NCI-H2081 (cell line): ENCODE measurements at places on chromosomes 3 and 15.

DNA sequence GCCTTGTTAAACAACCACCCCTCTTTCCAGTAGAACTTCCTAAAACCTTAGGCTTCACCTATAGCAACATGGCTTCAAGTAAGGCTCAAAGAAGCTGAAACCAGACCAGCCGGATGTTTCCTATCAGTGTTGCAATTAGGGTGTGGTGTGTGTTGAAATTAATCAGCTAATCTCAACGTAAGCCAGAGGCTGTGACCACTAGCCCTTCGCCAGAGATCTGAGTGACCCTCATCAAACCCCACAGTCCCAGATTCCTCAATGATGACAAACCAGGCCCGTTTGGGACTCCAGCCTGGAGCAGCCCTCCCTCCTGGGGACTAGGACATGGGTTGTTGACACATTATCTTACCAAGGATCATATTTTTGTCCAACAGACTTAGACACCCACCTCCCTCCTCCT lies 27.3 kb downstream of the CYP11A1 start:
- no peak for DNase-seq

DNA sequence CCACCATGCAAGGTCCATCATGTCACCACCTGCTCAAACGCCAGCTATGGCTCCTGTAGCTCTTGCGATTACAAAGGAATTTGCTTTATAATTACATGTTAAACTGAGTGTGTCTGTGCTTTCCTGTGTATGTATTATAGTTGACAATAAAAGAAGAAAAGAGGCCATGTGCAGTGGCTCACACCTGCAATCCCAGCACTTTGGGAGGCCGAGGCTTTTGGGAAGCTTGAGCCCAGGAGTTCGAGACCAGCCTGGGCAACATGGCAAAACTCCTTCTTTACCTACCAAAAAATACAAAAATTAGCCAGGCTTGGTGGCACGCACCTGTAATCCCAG lies 27.0 kb downstream of the ATRIP start:
- DNase-seq, result no peak

DNA sequence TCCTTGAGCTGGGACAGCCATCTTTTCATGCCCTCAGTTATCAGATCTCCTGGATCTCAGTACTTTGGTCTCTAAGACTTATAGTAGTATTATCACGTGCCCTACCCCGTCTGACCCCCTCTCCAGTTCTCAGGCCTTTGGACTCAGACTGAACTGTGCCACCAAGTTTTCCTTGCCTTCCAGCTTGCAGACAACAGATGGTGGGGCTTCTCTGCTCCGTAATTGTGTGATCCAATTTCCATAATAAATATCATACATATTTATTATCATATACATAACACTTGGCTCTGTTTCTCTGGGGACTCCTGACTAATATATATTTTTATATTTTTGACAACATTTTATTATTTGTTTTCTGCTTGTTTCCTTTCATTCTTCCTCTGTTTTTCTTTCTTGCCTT lies 458.8 kb upstream of the SEMA6D start:
- no peak for DNase-seq

DNA sequence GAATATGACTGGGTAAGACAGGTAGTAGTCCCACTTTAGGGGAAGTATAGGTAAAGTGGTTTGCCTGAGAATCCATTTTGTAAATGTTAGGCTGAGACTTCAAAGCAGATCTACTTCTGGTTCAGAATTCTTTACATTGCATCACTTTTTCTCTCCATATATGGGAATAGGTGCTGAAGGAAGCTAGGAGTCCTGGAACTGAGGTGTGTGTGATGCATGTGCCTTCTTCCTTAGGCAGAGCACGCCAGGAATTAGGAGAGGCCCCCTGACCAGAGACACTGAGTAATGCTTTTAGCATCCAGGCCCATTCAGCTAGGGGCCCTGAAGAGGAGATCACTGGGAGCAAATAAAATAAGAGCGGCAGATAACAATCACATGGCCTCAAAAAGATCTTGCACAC lies 69.2 kb upstream of the DCP1A start:
- no peak for DNase-seq

GRCh38 chr15:62141643-62142588 lies 23.2 kb downstream of the C2CD4B start:
- DNase-seq, result no peak

DNA sequence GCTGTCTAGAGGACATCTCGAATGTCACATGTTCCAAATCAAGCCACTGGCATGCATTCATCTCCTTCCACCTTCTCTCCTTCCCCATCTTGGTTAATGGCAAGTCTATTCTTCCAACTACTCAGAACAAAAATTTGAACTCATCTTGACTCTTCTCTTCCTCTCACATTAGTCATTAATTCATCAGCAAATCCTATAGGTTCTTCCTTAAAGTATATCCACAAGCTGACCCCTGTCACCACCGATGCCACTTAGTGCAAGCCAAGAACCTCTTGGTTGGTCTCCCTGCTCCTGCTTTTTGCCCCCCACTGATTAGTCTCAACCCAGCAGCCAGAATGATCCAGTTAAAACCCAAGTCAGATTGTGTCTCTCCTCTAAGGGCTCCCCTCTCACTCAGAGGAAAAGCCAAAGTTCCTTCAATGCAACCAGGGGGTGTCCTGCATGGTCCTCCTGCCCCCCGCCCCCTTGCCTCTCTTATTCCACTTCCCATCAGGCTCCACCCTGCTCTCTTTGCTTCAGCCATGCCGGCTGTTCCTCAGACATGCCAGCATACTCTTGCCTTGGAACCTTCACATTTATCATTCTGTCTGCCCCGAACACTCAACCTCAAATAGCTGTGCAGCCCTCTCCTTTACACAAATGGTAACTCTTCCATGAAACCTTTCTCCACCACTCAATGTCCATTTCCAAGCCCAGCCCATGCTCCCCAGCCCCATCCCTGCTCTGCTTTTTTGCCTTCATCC lies 1.0 kb upstream of the GALNT15 start:
- no peak for DNase-seq

DNA sequence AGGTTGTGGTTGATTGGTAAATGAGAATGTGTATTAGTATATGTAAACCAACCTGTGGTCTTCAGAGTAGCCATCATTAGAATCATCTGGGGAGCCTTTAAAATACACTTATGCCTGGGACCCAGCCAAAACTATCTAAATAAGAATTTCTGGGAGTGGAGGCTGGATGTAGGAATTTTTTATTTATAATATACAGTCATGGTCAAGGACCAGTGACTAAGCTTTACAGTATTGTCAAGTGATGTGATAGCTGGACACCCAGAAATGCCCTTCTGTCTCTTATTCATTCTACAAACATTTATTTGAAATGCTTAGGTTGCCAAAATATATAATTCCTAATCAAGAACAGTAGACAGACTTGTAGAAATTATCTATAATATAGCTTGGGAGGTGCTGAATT lies 132.2 kb downstream of the MBNL1 start:
- DNase-seq, result no peak

GRCh38 chr3:152328841-152329240 lies 60.1 kb downstream of the MBNL1 start:
- DNase-seq, result no peak

DNA sequence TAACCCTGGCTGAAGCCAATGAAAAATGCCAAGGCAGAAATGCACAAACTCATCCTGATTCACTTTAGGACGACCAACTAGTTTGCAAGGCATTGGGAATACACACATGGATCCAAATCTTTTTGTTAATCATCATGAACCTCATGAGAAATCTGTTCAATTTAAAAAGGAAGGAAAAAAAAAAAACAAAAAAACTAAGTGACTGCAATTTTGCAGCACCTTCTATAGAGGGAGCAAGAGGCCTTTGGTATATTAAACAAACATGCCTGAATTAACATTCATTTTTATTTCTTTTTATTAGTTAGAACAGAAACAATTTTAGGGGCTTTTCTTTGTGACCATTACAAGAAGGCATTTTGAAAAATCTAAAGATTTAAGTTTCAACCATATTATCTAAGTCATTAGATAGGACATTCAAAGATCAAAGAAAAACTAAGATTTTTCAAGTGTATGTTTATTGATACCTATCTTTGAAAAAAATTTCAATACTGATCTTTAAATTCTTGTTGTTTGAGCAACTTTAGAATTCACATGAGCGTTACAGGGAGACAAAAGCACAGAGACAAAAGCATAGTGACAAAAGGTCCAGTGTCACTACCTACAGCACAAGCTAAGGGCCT lies 182.4 kb downstream of the CBLB start:
- peak; percentile 26 for DNase-seq

- DNase-seq, result no peak
Observed at GRCh38 chr3:95826419-95826818, 988.0 kb upstream of the EPHA6 start.

DNA sequence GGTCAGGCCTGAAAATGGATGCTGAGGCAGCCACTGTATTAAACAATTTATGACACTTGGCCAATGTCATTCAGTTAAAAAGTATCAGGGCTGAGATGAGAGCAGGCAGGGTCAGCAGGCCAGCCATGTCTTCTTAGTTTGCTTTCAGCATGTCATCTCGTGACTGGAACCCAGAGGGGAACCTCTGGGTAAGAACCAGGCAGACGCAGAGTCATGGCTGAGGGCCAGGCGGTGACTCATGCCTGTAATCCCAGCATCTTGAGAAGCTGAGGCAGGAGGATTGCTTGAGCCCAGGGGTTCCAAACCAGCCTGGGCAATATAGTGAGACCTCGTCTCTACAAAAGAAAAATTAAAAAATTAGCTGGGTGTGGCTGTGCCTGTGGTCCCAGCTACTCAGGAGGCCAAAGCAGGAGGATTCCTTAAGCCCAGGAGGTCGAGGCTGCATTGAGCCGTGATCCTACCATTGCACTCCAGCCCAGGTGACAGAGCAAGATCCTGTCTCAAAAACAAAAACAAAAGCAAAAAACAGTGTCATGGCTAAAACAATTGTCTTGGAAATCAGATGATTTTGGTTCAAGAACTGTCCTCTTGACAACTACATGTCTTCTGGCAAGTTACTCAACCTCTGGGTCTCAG lies 11.7 kb downstream of the BCL2L10 start:
- DNase-seq, result no peak

GRCh38 chr15:39556461-39556860 lies 24.4 kb upstream of the THBS1 start:
- peak; percentile 12 for DNase-seq

- DNase-seq, result no peak
Observed at GRCh38 chr3:167772992-167773391, 37.5 kb downstream of the SERPINI1 start.

GRCh38 chr15:60395276-60396011 lies 2.3 kb downstream of the ANXA2 start:
- peak; percentile 9 for DNase-seq

DNA sequence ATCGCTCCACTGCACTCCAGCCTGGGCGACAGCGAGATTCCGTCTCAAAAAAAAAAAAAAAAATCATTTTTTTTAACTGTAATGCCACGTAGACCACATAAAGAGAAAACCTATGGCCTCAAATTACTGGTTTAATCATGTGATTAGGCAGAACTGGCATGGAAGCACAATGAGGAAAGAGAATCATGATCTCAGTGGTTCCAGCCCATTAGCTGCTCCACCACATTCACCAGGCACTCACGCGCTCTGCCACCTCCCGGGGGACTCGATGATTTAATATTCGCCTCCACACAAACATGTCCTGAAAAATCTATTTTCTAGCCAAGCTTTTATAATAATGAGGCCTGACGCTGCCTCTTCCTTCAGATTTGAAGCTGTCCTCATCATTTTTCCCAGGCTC lies 204.7 kb downstream of the TBL1XR1 start:
- DNase-seq, result no peak

DNA sequence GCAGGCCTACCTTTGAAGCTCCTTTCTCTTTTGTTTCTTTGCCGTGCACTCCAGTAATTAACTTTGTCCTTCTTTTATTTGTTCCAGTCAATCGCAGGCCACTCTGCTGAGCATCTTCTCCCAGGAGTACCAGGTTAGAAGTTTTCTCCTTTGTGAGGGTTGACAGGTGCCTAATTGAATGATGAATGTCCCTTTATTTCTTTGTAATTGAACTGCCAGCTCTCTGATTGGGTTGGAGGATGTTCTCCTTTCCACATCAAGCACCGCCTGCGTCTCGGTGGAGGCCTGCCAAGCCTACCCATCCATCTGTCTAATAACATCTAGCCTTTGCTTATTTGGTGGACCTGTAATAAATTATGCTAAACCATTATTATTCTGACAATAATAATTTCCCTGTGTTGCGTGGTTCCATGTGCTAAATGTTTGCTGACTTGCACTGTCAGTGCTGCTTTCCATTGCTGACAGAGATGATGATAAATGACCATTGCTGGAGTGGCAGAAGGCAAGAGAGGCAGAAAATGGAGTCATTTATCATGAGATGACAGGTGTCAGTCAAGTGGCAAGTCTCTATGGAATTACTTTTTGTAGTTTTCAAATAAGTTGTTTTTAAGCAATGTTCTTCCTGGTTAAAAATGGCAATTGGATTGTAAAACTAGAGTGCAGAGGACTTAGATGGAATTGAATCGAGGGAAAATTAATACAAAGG lies 64.9 kb downstream of the CDIN1 start:
- DNase-seq, result peak; percentile 98

- no peak for DNase-seq
Observed at GRCh38 chr15:75926931-75927330, 23.3 kb downstream of the FBXO22 start.

DNA sequence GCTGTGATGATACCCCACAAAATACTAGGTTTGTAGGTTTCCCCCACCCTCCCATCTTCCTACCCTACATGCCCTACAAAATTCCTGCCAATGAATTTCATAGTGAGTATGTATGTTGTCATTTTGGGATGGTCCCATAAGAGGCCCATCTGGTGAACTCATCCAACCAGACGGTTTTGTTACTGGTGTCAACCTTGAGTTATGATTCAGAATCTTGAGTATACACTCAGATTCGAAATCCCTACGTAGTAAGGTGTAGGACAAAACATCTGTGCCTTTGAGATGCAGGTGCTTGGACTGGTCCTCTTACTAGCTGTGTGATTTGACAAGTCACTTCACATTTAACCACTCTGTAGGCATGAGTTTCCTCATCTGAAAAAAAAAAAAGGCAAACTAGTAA lies 3.6 kb downstream of the SIAH2 start:
- no peak for DNase-seq

GRCh38 chr3:115783938-115784738 lies 160.8 kb downstream of the GAP43 start:
- DNase-seq, result peak; percentile 92
